ENCODE measurements at places on chromosomes 7 and 10.
A peak's percentile ranks its signal among the peaks of the same experiment; 100 is the strongest.

DNA sequence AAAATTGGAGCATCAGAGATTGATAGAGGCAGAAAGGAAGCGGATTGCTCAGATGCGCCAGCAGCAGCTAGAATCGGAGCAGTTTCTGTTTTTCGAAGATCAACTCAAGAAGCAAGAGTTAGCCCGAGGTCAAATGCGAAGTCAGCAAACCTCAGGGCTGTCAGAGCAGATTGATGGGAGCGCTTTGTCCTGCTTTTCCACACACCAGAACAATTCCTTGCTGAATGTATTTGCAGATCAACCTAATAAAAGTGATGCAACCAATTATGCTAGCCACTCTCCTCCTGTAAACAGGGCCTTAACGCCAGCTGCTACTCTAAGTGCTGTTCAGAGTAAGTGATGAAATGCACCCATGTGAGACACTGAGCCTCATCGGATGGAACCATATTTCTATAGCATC is 33.1 kb downstream of the STAMBPL1 start:
- no peak for DNase-seq

DNA sequence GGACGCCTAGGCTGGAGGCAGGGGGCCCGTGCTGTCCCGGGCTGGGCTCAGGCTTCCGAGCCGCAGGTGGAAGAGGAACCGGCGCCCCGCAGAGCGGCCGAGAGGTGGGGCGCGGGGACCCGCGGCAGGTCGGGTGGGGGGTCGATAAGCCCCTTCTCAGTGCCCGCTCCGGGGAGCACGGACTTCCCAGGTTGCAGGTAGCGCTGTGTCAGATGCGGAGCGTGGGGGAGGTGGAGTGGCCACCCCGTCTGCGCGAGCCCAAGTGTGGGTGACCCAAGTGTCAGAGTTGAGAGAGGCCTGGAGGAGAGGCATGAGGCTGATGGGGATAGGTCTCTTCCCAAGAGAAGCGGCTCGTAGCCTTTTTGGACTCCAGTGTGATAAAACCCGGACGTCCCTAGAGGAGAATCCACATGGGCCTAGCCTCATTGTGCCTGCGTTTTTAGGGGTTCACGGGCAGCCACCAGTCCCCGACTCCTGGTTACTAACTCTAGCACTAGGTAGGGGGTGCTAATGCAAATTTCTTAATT is 580 bp downstream of the EEPD1 start:
- no peak for DNase-seq

DNA sequence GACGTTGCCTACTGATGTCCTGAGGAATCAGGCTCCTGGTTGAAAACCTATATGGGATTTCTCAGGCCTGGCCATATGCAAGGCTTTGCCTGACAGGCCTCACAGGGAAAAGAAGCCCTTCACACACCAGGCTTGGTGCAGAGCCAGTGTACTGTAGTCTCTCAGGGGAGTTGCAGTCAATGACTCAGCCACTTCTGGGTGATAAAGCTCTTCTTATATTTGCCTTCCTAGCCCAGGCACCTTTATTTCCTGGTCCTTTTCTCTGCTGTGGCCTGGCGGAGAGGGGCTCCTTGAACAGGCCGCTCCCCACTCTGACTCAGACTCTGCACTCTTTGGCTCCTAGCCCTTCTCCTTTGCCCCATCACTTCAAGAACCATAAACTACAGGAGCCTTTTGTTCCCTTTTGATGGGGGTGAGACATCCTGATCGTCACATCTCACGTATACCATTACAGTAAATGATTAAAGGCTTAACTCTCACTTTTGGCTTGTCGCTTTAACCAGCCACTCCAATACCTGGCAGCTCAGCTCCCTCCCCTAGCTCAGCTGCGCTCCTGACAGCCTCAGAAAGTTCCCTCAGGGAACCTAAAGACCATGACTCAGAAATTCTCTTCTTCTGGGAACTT is 33.5 kb downstream of the DPY19L1 start:
- no peak for DNase-seq

DNA sequence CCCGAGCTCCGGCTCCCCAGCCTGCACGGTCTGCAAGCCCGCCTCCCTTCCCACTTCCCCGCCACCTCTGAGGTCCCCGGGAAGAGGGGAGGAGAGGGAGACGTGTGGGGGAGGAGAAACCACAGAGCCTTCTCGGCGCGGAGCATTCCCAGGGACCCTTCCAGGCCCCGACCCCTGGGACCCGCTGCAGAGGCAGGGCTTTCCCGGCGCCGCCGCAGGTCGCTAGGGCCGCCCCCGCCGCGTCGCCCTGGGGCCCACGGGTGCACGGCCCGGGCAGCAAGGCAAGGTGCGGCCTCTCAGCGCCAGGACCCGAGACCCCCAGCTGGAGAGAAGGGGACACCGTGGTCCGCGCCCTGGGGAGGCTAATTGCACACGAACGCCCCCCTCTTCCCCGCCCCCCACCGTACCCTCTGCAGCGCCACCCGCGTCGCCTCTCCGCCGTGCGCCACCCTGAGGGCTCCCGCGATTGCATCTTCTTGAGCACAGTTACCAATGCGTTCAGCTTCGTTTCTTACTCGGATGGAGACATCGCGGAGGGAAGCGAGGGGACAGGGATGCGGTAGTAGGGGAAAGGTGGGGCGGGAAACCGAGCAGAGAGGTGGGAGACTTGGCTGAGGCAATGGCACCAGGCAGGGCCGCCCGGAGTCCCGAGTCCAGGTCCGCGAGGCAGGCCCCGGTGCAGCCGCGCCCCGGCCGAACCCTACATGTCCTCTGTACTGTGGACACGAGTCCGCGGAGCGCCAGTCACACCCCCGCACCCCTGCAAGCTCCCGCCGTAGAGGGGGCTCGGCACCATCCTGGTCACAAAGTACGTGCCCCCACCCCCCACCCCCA is 28.9 kb downstream of the SKIDA1 start:
- no peak for DNase-seq

GRCh38 chr7:105871142-105871541 is 5.3 kb downstream of the ATXN7L1 start:
- DNase-seq, result no peak

GRCh38 chr10:111498560-111498959 is 421.7 kb downstream of the ADRA2A start:
- DNase-seq, result no peak

- no peak for DNase-seq
These were observed 28.2 kb upstream of the ANK3 start for GRCh38 chr10:60417901-60418300.

GRCh38 chr7:29641651-29642050 is 78.0 kb downstream of the PRR15 start:
- DNase-seq, result no peak

DNA sequence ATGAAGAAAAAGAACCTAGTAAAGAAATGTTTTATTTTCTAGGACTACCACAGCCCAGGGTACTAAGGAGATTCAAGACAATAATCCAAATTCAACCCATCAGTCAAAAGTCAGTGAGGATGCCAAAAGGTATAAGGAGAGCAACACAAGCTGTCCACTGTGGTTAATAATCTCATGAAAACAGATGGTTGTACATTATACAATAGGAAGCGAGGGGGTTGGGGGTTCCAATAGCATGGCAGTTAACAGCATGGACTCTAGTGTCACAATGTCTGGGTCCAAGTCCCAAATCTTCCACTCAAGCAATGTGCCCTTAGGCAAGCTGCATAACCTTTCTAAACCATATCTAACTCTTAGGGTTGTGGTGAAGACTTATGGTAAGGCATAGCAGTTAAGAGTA is 35.1 kb downstream of the BRAF start:
- no peak for DNase-seq

DNA sequence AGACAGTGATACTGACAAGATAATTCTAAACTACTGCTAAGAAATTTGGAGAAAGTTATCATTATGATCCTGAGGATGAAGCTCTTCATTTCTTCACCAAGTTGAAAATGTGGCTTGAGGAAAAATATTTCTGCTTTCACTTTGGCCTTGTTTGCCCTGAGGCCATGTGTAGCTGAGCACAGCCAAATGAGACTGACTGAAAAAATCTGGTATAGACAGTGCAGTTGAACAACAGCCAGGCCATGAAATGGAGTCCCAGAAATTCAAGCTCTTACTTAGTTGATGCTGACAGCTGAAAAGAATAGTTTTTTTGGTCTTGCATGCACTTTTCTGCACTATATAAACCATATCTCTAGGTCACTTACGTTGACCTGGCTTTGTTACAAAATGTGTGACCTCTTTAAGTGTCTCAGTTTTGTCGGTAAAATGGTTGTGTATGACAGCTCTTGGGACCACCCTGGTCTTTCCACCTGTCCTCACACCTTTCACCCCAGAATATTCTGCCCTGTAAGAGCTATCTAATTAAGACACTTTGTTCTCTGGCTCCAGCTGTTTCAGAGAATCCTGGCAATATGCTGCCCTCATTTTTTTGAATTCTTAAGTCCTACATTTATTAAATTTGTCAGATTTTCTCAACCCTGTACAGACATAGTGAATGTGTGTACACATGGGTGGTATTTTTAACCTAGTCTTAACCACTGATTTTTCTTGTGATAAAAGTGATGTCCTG is 91.3 kb downstream of the CD36 start:
- no peak for DNase-seq

DNA sequence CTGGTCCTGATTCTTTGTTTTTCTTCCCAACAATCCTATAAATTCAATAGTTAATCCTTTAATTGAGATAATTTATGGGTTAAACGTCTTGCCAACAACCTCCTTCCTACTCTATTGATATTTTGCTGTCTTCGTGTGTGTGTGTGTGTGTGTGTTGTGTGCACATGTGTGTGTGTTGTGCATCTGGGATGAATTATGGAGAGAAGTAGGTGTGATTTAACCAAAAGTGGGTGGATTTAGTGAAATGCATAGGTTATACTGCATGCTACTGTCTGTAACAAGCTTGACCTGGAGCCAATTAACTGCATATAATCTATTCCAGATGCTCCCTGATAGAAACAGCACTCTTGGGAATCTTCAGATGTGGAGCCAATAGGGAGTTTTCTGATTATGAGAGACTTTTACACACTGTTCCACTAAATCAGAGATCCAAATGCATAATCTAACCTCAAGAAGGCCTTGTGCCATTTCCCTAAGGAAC is 61.2 kb downstream of the SEMA3D start:
- no peak for DNase-seq

- no peak for DNase-seq
These were observed 145.7 kb downstream of the RNF216 start for GRCh38 chr7:5635461-5636445.

GRCh38 chr7:94216944-94217461 is 177.7 kb upstream of the COL1A2 start:
- no peak for DNase-seq

GRCh38 chr10:131979336-131979735 is 2.4 kb downstream of the BNIP3 start:
- no peak for DNase-seq

DNA sequence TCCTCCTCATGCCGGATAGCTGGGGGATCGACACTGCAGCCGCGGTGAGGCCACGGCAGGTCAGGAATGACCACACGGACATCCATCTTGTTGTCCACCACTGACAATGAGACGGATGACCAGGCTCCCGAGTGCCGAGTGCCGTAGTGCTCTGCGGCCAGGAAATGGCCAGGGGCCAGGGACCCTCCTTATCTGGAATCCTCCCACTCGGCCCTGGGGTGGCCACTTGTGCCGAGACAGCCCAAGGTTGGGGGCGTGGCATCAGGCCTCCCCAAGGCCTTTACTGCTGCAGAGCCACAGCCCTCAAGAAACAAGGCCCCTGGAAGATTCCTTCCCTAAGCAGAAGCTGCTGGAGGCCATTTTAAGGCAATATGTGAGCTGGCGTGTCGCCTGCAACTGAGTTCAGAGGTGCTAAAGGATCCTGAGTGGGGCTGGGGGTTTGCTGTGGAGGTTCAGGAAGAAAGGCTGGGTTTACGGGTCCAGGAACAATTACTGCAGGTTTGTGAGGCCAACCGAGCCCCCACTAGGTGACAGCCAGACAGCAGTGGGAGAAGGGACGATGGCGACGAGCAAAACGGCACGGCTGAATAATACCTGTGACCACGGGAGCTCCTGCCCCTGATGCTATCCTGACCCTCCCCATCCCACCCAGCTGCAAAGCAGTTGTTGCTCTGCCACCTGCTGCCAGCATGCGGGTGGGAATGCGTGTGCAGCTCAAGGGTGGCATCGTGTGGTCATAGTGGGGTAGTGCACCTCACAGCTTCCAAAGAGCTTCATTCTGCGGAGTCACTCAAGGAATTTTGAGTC is 31.6 kb upstream of the LEP start:
- peak; percentile 45 for DNase-seq

- no peak for DNase-seq
These were observed 45.5 kb upstream of the HELLS start for GRCh38 chr10:94500063-94500462.

DNA sequence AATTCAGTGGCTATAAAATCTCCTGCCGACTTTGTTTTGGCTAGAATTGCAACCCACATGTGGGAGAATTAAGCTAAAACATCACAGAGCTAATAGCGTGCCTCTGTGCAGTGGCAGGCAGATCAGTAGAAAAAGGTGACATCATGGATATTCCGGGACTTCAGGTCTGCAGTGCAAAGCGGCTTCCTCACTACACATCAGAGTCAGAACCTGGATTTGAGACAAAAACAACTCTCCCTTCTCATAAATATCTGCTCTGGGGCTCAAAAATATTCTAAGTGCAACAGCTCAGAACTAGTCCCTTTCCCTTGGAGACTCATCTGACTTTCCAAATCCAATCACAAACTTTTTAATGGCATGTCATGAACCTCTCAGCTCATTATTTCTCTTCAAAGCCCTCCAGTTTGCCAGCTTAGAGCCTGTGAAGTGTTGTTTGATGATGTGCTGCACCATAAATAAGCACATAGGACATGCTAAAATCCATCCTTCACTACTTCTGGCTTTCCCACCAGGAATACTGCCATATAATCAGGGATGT is 337.1 kb downstream of the RNLS start:
- DNase-seq, result no peak

- no peak for DNase-seq
These were observed 9.0 kb upstream of the VIM start for GRCh38 chr10:17219024-17219423.

GRCh38 chr10:120396228-120396627 is 60.8 kb upstream of the PLPP4 start:
- no peak for DNase-seq
